Ascending aorta (tissue), 2 donors: ENCODE measurements at places on chromosomes 7 and 10.

- DNase-seq, result no peak
Measured at GRCh38 chr7:123581162-123581459, 20.5 kb upstream of the ASB15 start.

DNA sequence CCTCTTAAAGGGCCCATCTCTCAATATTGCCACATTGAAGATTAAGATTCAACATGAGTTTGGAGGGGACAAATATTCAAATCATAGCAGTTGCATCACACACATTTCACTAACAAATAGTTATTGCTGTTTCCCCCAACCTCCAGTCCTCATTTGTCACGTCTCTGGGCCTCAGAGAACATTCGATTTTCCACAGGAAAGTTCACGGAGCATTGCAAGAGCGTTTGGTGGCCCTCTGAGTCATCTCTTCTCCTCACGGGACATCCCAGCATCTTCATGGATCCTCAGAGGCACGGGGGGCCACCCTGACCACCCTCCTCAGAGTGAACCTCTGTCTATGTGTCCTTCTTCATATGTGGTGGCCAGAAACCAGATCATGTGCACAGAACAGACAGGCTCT, 50.3 kb upstream of the CHST15 start:
- DNase-seq, result peak; percentile 52

DNA sequence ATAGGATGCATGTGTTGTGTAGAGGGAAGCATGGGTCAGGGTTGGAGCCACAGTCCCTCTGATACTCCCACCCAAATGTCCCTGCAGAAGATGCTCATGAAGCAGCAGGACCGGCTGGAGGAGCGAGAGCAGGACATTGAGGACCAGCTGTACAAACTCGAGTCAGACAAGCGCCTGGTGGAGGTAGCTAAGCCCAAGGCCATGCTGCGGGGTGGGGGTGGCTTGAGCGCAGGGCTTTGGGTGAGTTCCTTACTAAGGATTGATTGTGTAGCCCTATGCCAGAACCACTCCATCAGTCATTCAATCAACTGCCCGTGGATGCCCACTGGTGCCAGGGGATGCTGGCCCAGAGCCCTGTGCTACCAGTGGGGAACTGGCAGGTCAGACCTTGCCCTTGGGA, 10.3 kb downstream of the TRIM8 start:
- no peak for DNase-seq

- no peak for DNase-seq
Measured at GRCh38 chr7:130841416-130841815, 107.4 kb upstream of the KLF14 start.

- DNase-seq, result no peak
Measured at GRCh38 chr7:159201722-159202330, 57.2 kb upstream of the VIPR2 start.

DNA sequence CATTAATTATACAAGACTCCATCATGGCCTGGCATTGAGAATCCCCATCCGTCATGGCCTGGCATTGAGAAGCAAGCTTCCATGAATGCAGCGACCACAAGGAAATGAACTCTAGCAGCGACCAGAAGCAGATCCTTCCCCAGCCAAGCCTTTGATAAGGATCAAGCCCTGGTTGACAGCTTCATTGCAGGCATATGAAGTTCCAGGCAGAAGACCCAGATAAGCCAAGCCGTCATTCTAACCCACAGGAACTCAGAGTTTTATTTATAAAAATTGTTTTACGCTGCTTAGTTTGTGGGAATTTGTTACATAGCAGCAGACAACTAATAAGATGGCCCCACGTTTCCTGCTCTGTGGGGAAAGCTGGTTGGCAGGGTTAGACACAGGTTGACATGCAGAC, 642.3 kb downstream of the GATA3 start:
- no peak for DNase-seq

- peak; percentile 94 for DNase-seq
Measured at GRCh38 chr7:139734395-139734794, 43.4 kb downstream of the HIPK2 start.

- DNase-seq, result no peak
Measured at GRCh38 chr7:18292584-18292983, 203.0 kb upstream of the HDAC9 start.

GRCh38 chr7:97971120-97971989, 18.6 kb downstream of the OCM2 start:
- peak; percentile 64 for DNase-seq

- DNase-seq, result no peak
Measured at GRCh38 chr10:89589101-89589720, 53.8 kb upstream of the SLC16A12 start.

DNA sequence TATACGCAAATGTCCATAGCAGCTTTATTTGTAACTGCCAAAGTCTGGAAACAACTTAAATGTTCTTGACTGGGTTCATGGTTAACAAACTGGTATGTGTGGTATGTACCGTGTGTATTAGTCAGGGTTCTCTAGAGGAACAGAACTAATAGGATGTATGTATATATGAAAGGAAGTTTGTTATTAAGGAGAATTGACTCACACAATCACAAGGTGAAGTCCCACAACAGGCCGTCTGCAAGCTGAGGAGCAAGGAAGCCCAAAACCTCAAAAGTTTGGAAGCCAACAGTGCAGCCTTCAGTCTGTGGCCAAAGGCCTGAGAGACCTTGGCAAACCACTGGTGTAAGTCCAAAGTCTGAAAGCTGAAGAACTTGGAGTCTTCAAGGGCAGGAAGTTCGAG, 66.8 kb downstream of the TMEM168 start:
- no peak for DNase-seq

DNA sequence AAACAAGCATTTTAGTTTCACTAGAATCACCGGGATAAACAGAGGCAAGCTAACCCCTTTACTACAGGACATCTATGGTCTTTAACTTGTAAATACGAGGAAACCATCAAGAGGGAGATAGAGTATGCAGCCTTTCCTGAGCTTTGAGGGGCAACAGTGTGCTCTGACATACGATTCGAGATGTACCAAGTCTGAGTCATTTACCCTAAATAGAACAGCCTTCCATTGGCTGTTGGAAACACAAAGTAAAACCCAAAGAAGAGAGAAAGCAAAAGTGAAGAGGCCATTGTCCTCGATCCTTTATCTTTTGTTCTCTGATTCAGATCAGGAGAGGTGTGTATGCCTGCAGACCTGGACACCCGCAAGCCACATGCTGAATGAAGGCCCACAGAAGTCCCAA, 289.5 kb downstream of the KCNMA1 start:
- DNase-seq, result no peak

- no peak for DNase-seq
Measured at GRCh38 chr10:43304687-43305333, 37.9 kb upstream of the RASGEF1A start.

DNA sequence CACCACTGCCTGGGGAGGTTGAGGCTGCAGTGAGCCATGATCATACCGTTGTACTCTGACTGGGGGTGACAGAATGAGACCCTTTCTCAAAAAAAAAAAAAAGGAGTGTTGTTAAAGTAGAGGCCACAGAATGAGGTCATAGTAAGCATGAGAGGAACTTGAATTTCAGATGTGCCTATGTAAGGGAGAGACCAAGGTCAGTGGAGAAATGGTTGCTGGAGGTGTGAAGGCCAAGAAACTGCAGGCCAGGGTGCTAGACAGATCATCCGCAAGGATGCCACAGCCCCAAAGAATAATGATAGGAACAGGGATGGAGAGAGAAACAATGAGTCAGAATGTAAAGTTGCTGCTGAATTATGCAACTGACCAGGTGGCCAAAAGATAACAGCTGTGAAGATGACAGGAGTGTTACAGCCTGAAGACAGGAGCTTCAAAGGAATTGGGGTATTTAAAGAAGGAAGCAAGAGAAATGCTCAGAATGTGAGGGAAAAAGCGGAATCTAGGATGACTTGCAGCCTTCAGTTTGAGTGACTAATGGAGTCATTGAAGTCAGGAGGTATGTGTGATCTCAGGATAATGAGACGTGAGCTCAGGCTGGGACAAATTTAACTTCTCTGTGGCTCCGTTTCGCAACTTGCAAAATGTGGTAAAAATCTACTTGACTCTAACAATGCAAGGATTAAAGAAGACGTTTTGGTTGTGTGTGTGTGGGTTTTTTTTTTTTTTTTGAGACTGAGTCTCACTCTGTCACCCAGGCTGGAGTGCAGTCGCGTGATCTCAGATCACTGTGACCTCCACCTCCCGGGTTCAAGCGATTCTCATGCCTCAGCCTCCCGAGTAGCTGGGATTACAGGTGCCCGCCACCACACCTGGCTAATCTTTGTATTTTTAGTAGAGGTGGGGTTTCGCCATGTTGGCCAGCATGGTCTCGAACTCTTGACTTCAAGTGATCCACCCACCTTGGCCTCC, 22.2 kb downstream of the TYW1B start:
- DNase-seq, result no peak

DNA sequence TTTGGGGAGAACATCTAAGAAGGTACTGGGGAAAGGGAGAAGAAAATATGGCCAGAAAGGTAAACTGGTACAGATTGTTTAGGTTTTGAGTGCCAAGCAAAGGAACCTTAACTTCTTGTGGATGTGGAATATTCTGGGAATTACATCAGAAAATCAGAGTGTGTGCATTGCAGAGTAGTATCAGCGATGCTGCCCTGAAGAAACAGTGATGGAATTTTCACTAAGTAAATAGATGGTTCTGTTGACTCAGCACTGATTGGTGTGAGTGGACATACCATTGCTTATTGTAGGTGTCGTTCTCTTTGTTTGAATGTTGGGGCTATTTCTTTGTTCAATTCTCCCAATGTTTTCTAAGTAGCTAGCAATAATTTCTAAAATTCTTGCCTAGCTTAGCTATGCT, 24.4 kb upstream of the AKR1B1 start:
- no peak for DNase-seq

DNA sequence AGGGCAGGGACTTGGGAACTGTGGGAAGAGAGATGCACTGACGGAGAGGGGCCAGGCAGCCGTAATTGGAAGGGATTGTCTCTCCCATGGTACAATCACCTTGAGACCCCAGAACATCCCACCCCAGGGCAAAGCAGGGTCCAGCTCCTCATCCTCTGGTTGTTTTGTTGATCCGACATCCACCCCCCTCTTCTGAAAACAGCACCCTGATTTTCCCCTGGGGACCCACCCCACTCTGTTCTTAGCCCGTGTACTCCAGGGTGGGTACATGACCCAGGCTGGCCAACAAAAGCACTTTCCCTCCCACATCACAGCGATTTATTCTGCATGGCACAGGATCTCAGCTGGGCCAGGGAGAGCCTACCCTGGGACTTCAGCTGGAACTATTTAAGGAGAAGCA, 14.1 kb downstream of the PDZD7 start:
- no peak for DNase-seq

DNA sequence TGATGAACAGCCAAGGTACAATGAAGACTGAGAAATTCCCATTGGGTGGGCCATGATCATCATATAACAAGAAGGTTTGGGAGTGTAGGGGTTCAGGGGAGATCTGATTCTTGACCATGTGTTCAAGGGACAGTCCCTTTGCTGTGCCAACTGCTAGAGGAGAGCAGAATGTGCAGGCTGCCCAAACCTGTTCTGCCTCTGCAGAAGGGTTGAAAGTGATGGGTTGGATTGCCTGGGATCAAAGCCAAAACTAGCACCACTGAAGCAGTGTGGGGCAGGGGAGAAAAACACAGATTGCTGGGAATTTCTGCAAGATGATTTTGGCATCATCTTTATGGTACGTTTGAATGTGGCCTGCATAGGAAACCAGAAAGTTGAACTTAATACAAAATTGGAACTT, 303.9 kb downstream of the OTUD1 start:
- DNase-seq, result no peak

GRCh38 chr10:42801135-42801534, 18.5 kb downstream of the BMS1 start:
- no peak for DNase-seq

- DNase-seq, result no peak
Measured at GRCh38 chr7:10120936-10121335, 852.7 kb upstream of the PHF14 start.

DNA sequence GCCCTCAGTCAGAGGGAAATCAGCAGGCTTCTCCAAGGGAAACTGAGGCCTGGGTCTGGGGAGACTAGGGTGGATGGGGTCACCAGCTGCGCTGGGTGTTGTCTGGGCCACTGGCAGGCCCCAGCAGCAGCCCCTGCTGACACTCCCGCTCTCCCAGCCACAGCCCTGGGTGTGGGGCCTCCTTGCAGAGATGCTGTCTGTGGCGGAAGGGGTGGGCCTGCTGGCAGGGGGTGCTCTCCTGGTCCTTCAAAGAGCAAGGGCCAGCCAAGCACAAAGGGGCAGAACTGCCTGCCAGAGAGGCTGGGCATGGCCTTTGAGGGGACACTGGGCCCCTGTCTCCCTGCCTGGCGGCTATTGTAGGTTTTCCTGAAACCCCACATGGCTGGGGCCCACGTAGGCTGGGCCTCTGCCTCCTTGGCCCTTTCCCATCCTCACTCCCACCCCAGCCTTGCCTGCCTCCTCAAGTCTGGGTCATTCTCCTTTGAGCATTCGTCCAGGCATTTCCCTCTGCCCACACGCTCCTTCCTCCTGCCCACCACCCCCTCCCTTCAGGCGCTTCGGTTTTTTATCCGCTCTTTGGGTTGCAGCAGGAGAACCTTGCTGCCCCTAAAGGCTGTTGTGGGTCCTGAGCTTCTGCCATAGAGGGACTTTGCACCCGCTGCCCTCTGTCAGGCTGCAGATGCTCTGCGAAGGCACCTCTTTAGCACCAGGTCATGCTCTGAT, 9.1 kb downstream of the COL13A1 start:
- no peak for DNase-seq

DNA sequence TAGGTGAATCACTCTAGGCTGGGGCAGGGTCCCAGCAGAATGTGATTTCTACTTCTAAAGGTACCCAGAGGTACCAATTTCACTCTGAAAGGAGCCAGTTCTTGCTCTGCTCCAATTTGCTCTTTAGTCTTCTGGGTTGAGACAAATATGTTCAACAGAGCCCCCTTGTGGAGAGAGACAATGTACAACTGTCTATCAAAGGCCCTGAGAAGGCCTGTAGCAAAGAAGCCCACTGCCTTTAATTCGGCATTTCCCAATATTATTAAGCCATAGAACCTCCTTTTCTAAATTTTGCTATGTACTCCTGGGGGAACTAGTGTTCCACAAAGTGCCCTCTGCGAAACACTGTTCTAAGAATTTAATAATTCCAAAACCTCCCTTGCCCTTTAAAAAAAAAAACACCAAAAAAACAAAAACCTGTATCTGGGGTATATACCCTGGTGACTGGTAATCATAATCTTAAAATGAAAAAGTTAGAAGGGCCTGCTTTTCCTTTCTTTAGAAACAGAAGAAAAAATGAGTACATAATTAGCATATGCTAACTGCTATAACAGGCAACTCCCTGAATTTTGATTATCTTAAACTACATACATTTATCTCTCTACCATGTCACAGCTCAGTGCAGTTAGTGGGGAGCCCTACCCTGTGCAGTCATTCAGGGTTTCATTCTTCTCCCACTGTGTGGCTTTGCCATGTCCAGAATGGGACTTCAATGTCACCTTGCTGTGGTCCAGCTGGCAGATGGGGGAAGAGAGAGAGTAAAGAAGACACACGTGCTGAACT, 160.9 kb upstream of the BMPER start:
- DNase-seq, result no peak

GRCh38 chr10:52314822-52315552, 906 bp downstream of the DKK1 start:
- no peak for DNase-seq

GRCh38 chr7:54811041-54811845, 52.2 kb upstream of the SEC61G start:
- no peak for DNase-seq
